ENCODE measurements at places on chromosomes 11 and 22.

DNA sequence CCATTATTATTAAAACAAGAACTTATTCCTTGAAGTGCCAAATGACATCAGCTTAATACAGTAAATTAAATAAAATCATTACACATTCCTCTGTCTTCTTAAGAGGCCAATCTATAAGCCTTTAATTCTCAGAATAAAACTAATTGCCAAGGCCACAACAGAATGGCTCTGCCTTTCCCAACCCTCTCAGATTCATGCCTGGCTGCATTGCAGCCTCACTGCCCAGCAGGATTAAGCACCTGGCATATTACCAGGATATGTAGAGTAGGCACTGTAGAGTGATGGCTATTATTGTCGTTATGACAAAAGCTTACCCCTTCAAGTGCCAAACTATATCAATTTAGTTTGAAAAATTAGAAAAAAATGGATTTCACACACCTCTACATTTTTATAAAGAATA, 9.4 kb upstream of the CALCA start:
- H3K4me3 ChIP-seq: no peak overlapping the region
- no peaks in the 10 kb centered on the region for H3K4me1 ChIP-seq
- no peak for DNase-seq
- peaks cover 4% of the 10 kb centered on the region for H3K27me3 ChIP-seq

DNA sequence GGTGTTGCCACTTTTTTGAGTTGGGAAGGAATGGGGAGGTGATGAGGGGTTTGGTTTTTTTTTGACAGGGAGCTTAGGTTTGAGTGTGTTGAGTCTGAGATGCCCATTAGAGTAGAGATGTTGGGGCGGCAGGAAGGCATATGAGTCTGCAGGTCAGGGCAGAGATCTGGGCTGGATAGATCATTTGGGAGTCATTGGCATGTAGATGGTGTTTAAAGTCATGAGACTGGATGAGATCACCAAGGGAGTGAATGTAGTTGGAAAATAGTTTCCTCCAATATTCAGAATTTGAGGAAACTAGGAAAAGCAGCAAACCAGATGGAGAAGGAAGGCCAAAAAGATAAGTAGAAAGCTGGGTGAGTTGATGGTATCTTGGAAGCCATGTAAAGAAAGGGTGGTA, 2.1 kb upstream of the ANAPC15 start:
- DNase-seq: no peak
- peaks cover 19% of the 10 kb centered on the region for H3K4me1 ChIP-seq
- no peaks in the 10 kb centered on the region for H3K27me3 ChIP-seq
- H3K4me3 ChIP-seq: no peak overlapping the region

DNA sequence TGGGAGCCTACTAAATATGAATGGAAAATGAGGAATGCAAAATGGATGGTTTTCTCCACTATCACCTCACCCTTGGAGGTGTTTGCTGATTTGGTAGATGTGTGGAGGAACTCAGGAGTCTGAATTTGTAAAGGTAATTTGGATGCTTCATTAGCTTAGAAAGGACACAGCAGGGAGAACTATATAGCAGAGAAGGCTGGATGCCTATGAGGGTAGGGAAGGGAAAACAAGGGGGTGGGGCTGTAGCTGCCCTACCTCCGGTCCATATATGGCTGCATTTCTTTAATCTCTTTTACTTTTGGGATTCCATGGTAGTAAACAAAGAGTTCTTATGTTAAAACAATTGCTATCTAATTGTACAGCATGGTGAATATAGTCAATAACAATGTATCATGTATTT, 4.8 kb upstream of the EHF start:
- DNase-seq: no peak
- no peak overlapping the region for H3K27ac ChIP-seq
- H3K27me3 ChIP-seq: no peaks in the 10 kb centered on the region
- peaks cover 5% of the 10 kb centered on the region for H3K4me1 ChIP-seq
- no peak overlapping the region for H3K4me3 ChIP-seq

DNA sequence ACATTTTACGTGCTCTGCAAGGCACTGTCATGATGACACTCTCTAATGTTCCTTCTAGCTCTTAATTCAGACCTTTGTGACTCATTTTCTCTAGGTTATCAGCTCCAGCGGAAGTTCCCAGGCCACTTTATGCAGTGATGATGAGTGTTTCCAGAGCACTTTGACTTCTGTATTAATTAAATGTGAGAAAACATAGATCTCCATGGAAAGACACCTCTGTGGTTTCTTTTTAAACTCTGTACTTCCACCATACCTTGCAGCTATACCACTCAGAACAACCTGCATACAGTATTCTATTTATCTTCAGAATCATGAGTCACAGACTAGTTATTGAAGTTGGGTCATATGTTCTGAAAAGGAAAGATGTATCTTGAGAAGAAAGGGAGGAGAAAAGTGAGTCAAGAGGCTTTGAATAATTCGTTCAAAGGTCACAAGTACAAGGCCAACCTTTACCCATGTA, 175.6 kb upstream of the TENM4 start:
- no peaks in the 10 kb centered on the region for H3K4me1 ChIP-seq
- H3K4me3 ChIP-seq: no peak overlapping the region
- H3K27me3 ChIP-seq: no peaks in the 10 kb centered on the region
- H3K27ac ChIP-seq: no peak overlapping the region
- H3K36me3 ChIP-seq: no peaks in the 10 kb centered on the region

DNA sequence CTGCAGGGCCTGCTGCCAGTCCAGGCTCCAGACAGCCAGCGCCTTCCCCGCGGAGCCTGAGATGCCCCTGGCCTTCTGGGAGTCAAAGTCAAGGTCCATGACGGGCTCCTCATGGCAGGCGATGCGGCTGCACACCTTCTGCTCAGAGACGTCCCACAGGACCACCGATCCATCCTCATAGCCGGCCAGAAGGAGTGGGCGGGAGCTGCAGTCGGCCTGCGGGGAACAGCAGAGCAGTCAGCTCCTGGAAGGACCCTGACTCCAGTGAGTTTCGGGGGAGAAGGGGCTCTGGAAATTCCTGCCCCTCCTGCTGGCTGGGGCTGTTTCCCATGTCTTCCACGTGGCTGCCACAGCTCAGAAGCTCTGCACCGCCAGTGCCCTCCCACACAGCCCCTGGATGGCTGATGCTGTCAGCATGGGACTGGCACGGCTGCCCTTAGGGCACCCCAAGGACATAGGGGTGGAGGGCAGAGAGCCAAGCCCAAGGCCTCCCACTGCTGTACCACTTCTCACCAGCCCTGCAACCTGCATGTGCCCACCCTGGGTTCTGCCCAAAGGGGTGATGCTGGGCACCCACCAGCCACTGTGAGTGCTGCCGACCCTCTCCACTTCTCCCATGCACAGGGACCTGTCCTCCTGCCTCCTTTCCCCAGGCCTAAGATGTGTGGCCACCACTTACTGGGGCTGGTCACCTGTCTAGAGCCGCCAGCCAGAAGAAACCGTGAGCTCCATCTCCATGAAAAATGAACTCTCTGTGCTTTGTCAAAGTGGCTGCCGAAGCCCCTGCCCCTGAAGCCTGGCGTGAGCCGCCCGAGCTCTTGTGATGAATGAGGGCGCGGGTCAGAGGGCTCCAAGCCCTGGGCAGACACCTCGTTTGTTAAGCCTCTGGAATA, 41.7 kb downstream of the TBX1 start:
- DNase-seq: no peak
- H3K4me1 ChIP-seq: no peaks in the 10 kb centered on the region
- H3K27ac ChIP-seq: no peak overlapping the region
- no peak overlapping the region for H3K4me3 ChIP-seq

Measured in natural killer cell (primary cell).